NCI-H2171 treated with DMSO at 0.1 percent for 48 hours (cell line): ENCODE measurements at places on chromosomes 16 and 17.

DNA sequence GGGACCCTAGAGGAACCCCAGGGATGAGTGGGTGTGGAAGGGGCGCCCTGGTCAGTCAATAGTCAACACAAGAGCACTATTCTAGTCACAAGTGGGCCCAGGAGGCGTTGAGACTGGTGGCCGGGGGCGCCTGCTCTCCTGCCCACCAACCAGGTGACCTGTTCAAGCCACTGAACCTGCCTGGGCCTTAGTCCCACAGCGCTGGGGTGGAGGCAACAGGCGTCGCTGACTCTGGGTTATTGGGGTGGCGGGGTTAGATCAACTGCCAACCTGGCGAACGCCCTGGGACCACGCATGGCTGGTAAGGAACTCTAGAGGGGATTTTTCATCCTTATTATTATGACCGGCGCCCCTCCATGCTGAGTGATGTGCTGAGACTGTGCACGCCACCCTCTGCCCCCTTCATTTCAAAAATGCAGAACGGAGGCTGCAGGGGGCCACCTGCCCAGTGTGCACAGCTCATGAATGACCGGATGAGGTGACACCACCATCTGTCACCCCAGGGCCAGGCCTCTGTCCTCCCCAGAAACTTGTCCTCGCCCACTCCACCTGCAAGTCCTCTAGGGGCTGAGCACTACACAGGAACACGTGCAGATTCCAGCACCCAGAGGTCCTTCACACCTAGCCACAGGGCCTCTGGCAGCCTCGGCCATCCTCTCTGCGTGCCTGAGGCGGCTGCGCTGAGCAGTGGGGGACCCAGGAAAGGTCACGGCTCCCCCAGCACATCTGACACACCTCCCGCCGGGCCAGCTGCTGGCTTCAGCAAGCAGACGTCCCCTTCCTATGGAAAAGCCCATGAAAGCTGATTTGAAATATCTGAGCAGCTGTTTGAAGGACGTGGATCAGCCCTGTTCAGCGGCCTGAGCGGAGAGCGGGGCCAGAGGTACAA lies 51.6 kb upstream of the DNAH17 start:
- no peak for DNase-seq

- DNase-seq = no peak
These were observed 2.6 kb downstream of the ARHGAP17 start for GRCh38 chr16:25012525-25012991.

- DNase-seq = no peak
These were observed 6.4 kb upstream of the MILR1 start for GRCh38 chr17:64442541-64442971.

GRCh38 chr16:81296631-81297030 lies 18.1 kb upstream of the GAN start:
- DNase-seq = peak; percentile 4

DNA sequence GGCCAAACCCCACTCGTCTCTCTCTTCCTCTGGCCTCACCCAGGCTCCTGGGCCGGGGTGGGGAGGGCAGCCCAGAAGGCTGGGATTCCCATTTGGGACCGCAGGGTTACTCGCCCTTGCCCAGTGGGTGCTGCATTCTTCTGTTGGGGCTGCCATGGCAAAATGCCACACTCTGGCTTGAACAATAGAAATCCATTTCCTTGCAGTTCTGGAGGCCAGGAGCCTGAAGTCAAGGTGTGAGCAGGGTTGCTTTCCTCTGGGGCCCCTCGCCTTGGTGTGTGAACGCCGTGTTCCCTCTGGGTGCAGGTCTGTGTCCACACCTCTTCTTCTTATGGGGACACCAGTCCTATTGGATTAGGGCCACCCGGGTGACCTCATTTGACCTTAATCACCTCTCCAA lies 105.8 kb upstream of the GSE1 start:
- no peak for DNase-seq

- DNase-seq = no peak
These were observed 4.4 kb upstream of the RNF43 start for GRCh38 chr17:58421711-58422110.

DNA sequence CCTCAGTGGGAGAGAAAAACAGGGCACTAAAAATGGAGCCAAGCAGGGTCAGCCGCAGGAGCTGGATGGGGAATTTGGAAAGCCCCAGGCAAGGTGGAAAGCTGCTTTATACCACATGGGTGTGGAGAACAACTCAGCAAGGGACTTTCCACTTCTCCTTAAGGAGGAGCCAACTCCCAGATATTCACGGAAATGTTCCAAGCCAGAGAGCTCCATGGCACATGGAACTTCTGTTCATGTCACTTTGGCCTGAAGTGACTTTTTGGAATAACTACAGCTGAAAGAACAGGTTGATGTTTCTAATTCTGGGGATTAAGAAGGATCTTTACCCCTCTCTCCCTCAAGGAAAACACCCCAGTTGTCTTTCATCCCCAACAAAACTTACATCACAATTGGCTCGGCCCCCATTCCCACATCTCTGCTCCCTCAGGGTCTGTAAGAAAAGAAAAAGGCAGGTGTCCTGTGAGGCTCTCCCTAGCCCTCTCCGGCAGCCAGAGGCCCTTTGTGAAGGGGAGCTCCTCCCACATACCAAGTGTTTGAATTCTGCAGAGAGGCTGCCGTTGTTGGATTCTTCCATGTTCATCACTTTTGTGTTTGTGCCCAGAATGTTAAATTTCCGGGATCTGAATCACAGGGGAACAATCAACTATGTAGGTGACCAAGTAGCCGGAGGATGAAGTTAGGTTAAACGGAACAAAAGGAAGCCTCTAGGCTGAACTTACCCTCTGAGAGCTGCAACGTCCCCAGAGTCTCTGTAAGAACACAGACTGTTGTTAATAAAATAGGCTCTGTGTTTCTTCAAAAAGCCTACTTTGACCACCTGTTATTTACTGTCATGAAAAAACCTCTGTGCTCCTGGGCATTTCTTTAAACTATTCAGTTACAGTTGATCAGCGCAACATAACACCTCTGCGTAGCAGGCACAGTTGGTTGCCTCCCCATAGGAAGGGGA lies 41.0 kb downstream of the STAT5A start:
- peak; percentile 91 for DNase-seq

DNA sequence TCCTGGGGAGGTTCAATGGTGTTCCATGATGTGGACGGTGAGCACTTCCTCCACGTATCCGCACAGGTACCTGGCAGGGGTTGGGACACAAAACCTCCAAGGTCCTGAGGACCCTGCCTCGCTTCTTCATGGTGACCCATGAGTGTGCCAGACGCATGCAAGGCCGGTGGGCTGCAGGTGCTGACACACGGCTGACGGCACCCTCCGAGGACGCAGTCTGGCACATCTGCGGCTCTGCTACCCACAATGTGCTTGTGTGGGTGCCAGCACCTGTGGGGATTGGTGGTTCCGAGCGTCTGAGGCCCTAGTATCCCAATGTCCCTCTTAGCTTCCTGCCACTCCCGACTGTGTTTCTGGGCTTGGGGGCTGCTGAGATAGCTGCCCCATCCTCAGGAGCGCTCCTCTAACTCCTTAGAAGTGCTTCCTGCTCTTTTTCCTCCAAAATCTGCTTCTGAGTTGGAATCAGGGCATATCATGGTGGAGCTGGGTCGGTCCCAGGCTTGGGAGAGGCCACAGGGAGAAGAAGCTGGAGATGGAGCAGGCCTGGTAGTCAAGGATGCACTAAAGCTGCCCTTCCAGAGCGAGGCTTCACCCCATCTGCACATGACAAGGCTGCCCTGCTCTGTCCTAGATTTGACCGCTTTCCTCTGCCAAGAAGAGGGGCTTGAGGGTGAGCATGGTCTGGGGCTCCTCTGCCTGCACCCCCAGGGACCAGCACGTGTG lies 1.6 kb downstream of the CYGB start:
- DNase-seq = no peak

DNA sequence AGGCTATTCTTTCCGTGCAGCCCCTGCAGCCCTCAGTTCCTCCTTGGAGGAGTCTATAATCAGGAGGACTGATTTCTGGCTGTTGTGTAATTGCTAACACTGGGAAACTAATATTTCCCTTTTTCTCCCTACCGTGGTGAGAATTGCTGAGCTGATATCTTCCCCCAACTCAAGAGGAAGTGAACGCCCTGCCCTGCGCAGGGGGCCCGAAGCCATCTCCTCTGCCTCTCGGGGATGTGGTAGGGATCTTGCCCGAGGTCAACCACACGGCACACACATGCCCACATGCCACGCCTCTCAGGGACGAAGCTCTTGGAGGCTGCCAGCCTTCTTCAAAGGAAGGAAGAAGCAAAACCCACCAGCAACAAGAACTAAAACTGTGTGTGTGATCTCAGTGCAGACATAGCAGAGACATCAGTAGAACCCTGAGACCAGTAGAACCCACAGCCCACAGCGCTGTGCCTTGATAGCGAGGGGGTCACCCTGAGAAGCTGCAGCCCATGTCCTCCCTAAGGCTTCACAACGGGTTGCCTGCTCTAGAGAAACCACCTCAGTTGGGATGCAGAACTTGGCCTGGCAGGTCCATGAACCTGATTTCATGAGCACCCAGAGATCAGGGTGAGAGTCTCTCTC lies 8.9 kb upstream of the ULK2 start:
- no peak for DNase-seq
